Heart left ventricle (tissue), 16 donors: ENCODE measurements at places on chromosomes 7 and 10. TPM values are rescaled to one million over a fixed set of nuclear protein-coding genes. Genes with fewer than 3 reads are reported as not detected.

Gene DOCK4
- 40.8 TPM for total RNA-seq

Gene KIAA1549
- 1.8 TPM for total RNA-seq

Gene GPR37
- total RNA-seq = 0.48 TPM

Gene C10orf67
- 0.46 TPM for total RNA-seq

Gene CALHM1
- not detected for total RNA-seq

Gene TECPR1
- 12.2 TPM for total RNA-seq

Gene MSMB
- total RNA-seq = not detected

GRCh38 chr7:16034353-16034752 is 347.9 kb upstream of the MEOX2 start:
- no peak for DNase-seq

DNA sequence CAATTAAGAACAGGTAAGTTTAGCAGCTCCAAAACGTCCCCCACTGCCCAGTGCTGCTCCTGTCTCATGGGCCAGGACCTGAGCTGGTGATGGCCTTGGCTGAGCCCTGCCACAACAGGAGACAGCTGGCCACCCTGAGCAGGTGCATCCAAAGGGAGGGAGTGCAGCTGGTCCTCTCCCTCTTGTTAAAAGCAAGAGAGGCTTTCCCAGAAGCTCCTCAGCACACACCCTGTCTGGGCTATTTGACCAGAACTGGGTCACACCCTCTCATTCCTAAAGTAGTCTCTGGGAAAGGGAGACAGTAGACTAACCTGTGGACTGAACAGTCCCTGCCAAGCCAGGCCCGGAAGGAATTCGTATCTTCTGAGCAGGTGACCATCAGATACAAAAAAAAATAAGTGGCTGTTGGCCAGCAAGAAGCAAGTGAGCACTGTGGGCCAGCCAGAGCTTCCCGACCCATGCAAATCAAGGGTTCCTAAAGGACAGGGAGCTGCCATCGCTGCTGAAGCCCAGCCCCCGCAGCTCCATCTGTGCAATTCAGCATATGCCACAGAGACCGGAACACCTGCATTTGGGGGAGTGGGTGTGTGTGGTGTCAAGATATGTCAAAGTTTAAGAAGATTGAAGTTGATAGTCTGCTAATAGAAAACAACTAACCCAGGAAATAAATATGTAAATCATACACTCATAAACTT is 2.1 kb upstream of the TMEM72 start:
- no peak for DNase-seq

- no peak for DNase-seq
Observed at GRCh38 chr10:36042135-36042534, 400.0 kb upstream of the FZD8 start.

DNA sequence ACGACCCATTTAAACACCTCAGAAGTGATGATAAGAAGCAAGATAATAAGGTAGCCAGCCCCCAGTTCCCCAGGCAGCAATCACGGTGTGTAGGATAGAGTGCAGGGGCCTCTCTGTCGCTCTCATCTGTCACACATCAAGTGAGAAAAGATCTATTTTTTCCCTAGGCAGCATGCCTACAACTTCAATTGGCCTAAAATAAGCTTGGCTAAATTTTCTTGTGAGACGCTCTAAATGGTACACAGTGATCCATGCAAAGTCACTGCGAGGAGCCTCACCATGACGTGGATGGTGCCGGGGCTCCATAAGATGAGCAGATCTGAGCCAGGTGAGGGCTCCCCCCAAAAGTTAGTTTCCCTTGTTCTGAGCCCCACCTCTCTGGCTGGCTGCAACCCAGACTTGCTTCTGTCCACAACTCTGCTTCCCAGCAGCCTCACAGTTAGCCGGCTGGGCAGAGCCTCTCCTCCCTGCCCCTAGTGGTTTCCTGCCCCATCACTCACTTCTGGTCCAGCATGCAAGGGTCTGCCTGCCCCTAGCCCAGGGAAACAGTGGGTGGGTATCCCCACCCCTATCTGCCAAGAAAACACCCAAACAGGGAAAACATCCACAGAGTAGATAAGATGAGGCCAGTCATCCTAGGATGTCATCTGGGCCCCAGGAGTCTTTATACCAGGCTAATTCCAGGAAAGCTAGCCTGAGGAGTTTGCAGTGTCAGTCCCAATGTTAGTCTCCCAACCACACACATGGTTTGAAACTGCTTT is 342.1 kb downstream of the GRID1 start:
- peak; percentile 43 for DNase-seq

- DNase-seq = no peak
Observed at GRCh38 chr7:148720472-148720871, 21.8 kb downstream of the CUL1 start.

DNA sequence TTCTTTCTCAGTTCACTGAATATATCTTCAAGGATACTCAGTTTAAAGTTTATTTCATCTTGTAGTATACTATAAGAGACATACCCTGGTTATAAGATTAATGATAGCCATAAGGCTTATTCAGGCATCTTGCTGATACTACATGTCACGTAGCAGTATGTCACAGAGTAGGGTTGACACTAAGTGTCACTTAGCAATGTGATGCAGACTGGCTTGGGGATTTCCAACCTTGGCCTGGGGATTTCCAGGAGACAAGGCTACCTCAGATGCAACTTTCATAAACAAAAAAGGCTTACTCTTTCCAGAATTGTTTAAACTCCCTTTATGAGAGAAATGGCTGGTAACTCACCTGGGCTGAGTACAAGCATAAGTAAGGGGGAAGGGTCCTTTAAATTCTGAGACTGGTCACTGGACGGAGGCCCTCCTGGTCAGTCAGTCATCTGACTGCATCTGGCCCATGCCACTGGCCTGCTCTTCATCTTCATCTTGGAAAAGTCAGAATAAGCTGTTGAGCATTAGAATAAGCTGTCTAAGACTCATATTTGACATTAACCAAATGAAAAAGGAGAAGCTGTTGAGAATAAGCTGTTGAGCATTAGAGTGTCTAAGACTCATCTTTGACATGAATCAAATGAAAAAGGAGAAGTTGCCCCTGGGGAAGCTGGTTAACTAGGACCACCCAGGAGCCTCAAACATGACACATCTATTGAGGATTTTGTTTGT is 9.5 kb downstream of the SLC13A1 start:
- no peak for DNase-seq

DNA sequence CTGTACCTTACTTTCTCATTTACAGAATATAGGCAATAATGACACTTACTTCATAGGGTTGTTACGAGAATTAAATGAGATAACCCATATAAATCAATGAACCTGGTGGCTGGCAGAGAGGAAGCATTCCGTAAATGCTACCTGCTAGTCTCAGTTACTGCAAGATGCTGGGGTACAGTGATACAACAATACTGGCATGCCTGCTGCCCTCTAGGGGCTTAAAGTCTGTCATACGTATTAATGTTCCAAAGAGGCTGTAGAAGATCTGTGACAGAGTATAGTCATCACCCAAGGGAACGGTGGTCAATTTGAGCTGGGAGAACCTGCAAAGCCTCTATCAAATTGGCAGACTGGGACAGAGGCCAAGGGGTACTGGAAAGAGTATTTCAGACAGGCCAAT is 421.5 kb downstream of the GPAM start:
- no peak for DNase-seq

GRCh38 chr7:30994206-30995100 is 30.7 kb downstream of the GHRHR start:
- DNase-seq = no peak

DNA sequence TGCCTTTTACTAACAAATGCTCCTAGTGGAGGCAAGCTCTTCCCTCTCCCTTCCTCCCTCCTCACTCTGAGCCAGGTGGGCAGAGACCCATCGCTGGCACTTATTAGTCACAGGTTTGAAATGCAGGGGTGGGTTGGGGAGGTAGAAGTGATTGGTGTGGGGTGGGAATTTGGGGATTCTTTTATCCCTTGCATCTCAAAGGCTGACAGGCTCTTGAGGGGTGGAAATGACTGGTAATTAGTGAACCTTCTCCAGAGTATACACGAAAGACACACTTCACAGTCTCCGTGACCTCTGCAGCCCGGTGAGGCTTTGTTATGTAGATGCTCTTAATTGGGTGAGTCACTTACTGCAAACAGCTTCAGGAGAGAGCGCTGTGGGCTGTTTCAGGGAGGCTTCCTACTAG is 13.9 kb upstream of the LRMDA start:
- no peak for DNase-seq

DNA sequence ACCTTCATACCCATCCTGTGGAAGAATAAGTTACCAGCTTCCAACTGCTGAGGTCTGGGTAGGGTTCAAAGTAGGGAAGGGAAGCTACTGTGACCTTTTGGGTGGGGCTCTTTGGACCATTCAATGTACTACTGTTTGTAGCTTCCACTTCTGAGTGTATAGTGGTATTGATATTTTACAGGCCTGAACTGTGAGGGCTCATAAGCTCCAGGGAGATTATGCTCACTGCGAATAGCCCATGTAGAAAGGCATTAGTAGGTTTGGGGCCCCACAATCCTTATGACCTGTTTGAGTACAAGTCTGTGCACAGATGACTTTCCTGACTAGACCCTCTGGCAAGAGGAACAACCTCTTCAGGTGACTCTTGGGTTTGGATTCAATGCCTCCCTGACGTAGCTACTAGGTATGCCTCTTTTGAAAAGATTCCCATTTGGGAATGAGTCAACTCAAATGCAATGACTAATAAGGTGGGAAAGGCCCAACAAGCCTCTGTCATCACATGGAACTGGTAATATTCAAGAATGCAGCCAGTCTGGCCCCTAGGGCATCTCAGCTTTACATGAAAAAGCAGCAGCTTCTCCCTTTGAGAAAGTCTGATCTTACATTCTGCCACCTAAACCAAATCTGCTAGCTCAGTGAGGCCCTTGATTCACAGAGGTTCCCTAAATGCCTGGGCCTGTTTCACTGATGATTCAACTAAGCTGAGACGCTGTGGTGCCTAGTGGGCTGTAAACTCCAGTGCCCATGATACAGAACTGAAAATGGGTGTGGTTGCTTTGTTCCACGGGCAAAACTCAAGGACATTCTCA is 79.8 kb downstream of the ABI1 start:
- DNase-seq = no peak

DNA sequence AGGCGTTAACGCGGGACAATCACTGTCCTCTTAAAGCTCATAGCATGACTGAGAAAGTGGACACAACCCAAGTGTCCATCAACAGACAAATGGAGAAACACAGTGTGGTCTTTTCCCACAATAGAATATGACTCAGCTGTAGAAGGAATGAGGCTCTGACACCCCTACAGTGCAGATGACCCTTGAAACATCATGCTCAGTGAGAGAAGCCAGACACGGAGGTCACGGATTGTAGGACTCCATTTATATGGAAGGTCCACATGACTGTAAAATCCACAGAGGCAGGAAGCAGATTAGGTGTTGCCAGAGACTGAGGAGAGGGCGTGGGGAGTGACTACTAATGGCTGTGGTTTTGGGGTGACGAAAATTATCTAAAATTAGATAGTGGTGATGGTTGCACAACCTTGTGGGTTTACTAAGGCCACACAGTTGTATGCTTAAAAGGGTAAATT is 6.1 kb upstream of the NCAPG2 start:
- DNase-seq = no peak

- no peak for DNase-seq
Observed at GRCh38 chr10:125148528-125148927, 11.8 kb downstream of the CTBP2 start.

DNA sequence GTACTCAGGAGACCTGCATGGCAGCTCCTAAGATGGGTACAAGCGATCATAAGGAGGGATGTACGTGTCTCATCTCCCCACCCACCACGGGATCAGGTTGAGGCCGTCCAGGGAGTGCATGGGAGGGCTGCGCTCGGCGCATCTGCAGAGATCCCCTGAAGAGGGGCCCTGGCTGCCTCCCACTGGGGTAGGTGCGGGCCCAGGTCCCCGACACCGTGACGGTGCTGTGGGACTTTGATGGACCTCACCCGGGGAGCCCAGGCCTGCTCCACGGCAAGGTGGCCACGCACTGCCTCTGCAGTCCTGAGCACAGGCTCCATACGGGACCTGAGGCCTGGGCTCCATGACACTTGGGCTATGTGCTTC is 12.7 kb downstream of the GET4 start:
- no peak for DNase-seq

- no peak for DNase-seq
Observed at GRCh38 chr10:112379635-112380296, 5.8 kb downstream of the ACSL5 start.

GRCh38 chr10:73359492-73359891 is 828 bp upstream of the CFAP70 start:
- DNase-seq = no peak

- DNase-seq = no peak
Observed at GRCh38 chr10:30386801-30387588, 37.9 kb upstream of the MTPAP start.

DNA sequence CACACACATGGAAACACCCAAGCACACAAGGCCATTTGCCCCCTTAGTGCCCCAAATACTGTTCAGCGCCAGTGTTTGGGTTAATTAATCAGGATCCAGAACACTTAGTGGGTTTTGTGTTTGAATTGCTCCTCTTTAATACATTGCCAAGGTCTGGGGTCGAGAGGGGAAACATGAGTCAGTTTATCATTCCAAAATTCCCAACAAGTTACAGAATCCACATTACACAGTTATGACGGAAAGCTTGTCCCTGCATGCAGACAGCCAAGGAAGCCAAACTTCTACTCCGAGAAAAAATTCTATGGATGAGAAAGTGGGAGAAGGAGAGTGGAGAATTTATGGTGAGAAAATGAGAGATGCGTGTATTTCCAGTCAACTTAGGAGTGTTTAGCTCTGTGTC is 189.0 kb downstream of the NPSR1 start:
- DNase-seq = no peak

GRCh38 chr7:108460964-108461363 is 4.7 kb upstream of the NRCAM start:
- DNase-seq = no peak

GRCh38 chr10:43237128-43237527 is 29.7 kb downstream of the RASGEF1A start:
- DNase-seq = peak; percentile 40

DNA sequence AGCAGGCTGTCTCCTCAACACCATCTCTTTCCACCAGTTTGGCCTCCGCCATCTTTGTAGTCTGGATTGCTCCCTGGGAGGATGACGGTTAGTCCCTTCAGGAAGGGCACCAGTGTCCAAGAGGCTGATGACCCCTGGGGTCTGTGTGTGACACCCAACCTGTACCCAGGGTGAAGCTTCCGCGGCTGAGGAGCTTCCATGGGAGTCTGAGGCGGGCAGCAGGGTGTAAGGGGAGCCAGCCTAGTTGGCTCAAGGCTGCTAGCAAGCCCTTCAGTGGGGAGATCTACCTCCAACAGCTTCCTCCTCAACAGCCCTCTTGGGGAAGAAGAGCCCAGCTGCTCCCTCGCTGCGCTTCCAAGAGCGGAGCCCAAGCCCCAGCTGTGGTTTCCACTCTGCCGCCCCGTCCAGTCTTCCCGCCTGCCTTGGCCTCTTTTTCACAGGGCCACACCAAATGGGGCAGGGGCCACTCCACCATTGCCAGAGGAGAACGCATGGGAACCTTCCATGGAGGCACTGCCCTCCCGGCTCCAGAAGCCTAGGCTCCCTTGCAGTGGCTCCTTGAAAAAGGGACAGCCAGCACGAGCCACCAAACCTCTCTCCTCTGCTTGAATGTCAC is 57.4 kb downstream of the TMEM209 start:
- no peak for DNase-seq

- DNase-seq = no peak
Observed at GRCh38 chr7:36227223-36227622, 74.2 kb downstream of the EEPD1 start.

- no peak for DNase-seq
Observed at GRCh38 chr10:42979181-42979580, 97.7 kb upstream of the RET start.
